NCI-H226 (cell line): ENCODE measurements at places on chromosomes 5 and 9.

DNA sequence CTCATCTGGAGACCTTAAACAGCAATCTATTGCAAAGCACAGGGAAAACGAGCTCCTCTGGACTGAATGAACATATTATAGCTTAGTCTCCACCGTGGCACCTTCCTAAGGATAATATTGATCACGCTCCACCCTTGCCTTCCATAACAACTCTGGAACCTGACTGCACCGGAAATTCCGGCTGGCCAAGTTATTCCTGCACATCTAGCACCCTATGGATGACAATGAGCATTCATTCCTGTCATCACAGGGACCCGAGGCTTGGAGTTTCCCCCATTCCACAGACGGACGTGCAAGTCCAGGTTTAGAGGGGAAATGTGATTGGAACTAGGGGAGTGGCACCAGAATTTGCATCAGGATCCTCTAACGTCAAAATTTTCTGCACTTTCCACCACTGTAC, 27.5 kb downstream of the STK10 start:
- DNase-seq = no peak

DNA sequence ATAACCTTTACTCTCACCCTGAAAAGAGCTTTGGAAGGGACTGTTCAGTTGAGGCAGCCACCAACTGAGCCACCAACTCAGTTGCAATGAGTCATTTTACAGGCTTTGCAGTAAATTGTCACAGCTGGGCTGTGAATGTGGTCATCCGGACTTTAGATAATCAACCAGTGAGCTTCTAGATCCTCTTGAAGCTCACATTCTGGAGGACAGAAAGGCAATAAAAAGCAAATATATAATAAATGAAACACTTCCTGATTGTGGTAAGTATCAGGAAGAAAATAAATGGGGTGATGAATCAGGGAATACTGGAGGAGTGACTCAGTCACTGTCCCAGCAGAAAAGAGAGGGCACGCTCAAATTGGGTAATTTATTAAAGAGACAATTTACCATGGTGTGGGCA, 13.2 kb upstream of the C5orf58 start:
- DNase-seq = peak; percentile 15

DNA sequence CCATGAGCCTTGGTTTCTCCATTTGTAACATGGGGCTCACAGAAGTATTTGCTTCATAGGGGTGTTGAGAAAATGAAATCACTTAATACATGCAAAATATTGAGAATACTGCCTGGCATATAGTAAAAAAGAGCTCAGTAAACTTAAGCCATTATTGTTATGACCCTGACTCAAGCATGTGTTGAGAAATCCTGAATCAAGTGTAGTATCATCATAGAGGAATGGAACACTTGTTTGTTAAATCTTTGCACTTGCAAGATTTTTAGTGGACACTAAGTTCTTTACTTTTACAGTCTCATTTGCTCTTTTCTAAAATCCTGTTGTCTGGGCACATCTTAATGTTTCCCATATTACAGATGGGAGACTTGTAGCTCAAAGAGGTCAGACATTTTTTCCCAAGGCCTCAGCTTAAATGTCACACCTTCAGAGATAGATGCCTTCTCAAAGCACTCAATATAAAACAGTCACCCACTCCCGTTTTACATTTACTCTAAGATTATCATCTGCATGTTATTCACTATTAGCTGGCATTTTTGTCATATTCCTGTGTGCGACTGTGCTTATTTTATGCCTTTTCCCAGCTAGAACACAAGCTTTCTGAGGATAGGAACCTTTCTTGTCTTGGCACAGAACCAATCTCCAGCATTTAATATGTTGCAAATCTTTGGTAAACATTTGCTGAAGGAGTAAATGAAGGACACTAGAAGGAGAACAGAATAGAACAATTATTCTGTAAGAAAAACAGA, 250.0 kb upstream of the TNC start:
- DNase-seq = no peak

DNA sequence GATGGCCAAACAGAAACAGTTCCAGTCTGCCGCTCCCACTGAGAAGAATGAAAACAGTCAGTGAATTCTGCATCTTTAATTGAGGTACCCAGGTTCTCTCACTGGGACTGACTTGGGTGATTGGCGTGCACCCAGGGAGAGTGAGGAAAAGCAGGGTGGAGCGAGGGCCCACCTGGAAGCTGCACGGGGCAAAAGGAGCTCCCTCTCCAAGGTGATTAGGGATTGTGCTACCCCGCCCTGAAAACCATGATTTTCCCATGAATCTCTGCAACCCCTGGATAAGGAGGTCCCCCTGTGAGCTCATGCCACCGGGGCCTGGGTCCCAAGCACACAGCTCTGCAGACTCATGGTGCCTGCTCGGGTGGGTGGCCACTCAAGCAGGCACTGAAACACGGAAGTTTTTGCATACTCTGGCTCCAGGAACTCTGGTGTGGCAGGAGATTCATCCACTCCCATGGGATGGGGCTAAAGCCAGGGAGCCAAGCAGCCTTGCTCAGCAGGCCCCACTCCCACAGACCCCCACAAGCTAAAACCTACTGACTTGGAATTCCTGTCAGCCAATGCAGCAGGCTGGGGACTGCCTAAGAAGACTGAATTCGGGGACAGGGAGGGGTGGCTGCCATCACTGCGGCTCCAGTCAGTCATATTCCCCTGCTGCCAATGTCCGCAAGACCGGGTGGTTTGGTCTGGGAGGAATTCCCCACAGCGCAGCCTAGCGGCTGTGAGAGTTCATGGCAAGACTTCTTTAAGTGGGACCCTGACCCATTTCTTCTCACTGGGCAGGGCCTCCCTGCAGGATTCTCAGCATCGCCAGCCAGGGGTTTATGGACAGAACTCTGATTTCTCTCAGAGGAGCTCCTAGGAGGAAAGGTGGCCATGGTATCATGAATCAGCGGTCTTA, 652.2 kb upstream of the RGMB start:
- no peak for DNase-seq

- DNase-seq = no peak
Measured at GRCh38 chr9:71655141-71655540, 113.2 kb downstream of the CEMIP2 start.

GRCh38 chr9:137310189-137311052, 8.3 kb upstream of the NRARP start:
- DNase-seq = no peak

GRCh38 chr5:112917453-112917995, 4.5 kb downstream of the REEP5 start:
- DNase-seq = peak; percentile 26

GRCh38 chr5:166906991-166907713, 1384.3 kb upstream of the WWC1 start:
- DNase-seq = peak; percentile 92

GRCh38 chr5:113325054-113325453, 109.7 kb downstream of the TSSK1B start:
- peak; percentile 71 for DNase-seq

DNA sequence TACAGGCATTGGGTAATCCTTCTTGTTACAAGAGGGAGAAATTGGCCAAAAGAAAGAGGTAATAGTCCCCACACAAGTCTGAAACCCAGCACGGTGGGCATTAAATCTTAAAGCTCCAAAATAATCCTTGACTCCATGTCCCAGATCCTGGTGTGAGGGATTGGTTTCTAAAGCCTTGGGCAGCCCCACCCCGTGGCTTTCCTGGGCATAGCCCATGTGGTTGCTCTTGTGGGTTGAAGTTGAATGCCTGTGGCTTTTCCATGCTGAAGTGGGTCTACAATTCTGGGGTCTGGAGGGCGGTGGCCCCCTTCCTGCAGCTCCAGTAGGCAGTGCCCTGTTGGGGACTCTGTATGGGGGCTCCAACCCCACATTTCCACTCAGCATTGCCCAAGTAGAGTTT, 91.8 kb upstream of the LARP1 start:
- DNase-seq = no peak

GRCh38 chr5:38297830-38298608, 39.7 kb downstream of the EGFLAM start:
- no peak for DNase-seq
